Neuronal stem cell (in vitro differentiated cells): ENCODE measurements at places on chromosomes 2 and 18.
A peak's percentile ranks its signal among the peaks of the same experiment; 100 is the strongest.

GRCh38 chr2:217614498-217614897 is 388.3 kb downstream of the TNS1 start:
- DNase-seq, result no peak

GRCh38 chr18:41134426-41134825 is 820.6 kb upstream of the PIK3C3 start:
- DNase-seq, result no peak

GRCh38 chr18:49238433-49239042 is 221.9 kb downstream of the DYM start:
- peak; percentile 31 for DNase-seq

- DNase-seq, result no peak
Measured at GRCh38 chr2:231486851-231487596, 22.7 kb upstream of the NCL start.

GRCh38 chr2:174344716-174345461 is 10.1 kb downstream of the SP9 start:
- peak; percentile 54 for DNase-seq

DNA sequence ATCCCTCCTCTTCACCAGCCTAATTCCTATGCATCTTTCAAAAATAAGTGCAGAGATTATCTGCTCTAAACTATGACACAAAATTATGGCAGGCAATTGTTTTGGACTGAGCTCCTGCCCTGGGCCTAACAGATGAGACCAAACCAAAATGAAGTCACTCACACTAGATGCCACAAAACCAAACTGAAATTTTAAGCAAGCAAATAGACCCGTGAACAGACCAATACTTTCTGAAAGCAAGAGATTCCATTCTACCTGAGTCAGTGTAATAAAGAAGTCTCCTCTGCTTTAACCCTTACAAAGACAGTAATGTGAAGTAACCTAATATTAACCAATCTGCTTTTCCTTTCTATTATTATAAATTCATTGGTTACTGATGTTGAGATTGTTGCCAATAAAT is 84.3 kb downstream of the RIT2 start:
- no peak for DNase-seq

DNA sequence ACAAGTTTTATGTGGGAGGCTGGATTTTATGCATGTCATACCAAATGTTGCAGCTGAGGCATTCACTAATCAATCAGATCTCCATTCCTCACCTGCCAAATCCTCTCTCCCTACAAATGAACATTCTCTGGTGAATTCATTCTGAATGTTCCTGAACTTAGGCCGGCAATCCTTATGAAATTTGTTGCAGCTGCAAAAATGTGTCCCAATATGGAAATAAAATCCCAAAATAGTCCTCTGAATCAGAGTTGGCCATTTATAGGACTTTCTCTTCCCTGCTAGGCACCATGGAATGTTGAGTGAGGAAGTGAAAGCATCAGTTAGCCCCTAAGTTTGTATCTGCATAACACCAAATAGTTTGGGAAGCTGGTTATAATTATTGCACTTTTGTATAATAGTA is 25.6 kb downstream of the GCA start:
- DNase-seq, result no peak

DNA sequence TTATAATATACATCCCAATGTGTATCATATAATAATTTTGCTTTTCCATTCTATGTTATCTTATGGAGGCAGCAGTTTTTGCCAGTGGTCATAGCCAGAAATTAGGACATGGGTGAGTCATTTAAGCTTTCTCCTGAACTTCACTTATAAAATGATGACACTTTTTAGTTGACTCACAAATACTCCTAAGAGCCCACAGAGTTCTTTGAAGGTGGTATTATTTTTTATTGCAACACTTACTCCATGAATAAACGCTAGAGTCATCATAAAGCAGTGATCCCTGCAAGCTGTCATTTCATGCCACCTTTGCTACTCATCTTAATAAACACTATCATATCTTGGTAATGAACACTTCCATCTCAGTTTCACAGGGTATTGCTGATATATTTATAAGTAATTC is 69.9 kb upstream of the MAPRE2 start:
- DNase-seq, result no peak

- DNase-seq, result peak; percentile 35
Measured at GRCh38 chr18:26089293-26090129, 902 bp downstream of the SS18 start.

- DNase-seq, result no peak
Measured at GRCh38 chr18:28691496-28691840, 514.5 kb upstream of the CDH2 start.

- no peak for DNase-seq
Measured at GRCh38 chr2:237153181-237153580, 67.5 kb downstream of the COPS8 start.

DNA sequence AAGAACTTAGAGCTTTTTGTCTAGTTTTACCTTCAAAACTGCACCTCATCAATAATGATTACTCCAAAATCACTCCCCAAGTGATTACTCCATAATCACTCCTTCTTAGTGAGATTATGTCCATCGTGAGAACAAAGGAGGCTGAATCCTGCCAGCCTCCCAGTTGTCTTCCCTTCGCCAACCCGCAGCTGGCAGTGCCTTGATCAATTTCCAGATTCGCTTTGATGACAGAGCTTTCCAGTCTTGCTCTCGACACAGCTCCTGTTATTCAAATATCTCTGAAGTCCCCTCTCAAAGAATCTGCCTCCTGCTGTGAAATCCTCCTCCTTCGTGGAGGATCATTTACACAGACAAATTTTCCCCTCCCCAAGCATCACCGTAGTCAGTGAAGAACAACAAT is 237.7 kb downstream of the EIPR1 start:
- DNase-seq, result no peak

- DNase-seq, result no peak
Measured at GRCh38 chr18:68727506-68727905, 12.6 kb upstream of the TMX3 start.

DNA sequence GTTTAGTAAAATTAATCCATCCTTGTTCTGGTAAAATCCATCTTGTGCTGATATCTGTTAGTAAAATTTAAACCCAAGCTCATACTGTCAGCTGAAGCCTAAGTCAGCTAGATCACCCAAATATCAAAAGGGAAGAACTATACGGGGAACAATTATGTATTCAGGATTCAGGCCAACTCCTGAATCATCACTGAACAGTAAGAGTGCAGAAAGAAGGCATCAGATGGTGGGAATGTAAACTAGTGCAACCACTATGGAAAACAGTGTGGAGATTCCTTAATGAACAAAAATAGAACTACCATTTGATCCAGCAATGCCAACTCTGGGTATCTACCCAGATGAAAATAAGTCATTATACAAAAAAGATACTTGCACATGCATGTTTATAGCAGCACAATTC is 81.8 kb downstream of the RAPGEF4 start:
- DNase-seq, result no peak

DNA sequence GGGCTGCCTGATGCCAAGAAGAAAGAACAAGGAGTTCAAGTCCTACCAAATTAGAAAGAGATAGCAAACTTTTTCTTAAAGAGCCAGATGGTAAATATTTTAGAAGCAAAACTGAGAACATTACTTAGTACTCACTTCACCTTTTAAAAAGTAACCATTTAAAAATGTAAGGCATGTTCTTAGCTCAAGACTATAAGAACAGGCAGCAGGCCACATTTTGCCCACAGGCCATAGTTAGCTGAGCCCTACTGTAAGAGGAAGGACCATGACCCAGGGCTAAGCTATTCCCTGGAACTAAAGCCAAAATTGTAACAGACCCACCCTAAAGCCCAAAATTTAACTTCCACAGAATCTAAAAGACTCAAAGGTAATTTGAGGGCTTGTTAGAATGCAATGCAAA is 31.3 kb downstream of the USP40 start:
- DNase-seq, result no peak

- peak; percentile 53 for DNase-seq
Measured at GRCh38 chr2:232927793-232928550, 57.9 kb downstream of the SNORC start.

DNA sequence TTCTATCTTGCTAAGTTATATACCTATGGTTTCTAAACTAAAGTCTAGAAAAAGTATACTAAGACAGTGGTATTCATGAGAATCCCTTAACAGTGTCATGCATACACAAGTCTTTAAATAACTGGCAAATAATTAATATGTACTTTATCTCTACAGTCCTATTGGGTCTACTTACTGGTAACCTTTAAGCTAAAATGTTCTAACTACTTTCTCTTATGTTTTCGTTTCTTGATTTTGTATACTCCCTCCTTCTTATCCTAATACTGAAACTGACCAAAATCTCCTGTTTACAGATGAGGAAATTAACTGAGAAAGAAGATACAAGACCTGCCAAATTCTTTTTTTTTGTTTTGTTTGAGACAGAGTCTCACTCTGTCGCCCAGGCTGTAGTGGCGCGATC is 74.6 kb downstream of the CCDC88A start:
- DNase-seq, result no peak

DNA sequence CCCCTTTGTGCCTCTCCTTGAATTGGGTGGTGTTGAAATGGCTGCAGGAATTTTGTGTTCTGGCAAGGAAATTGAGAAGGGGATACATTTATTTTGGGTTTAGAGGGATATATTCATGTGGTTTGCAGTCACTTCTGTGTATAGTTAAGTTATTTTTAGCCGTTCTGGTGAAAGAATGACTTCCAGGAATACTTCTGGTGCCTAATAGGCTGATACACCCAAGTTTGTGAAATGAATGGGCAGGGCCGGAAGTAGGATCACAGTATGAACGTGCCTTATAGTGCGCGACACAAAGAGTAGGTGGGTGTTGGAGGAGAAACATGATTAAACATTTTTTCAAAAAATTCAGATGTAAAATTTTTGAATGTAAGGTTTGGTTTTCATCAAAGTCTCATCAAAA is 168.6 kb upstream of the ATP5MC3 start:
- DNase-seq, result no peak

GRCh38 chr2:53562407-53562806 is 205.2 kb upstream of the CHAC2 start:
- no peak for DNase-seq

DNA sequence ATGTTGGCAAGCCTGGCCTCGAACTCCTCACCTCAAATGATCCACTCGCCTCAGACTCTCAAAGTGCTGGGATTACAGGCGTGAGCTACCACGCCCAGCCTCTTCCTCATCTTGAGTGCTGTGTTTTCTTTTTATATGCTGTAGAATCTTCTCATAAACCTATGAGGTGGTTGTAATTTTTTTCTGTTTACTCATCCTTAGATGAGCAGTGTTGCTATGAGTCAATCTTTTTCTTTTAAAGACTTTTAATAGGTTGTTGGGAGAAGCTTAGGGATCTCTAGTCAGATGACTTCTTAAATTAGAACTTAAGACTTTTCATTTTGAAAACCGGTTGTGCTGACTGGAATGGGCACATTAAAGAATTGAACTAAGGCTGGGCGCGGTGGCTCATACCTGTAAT is 8.7 kb upstream of the AAK1 start:
- DNase-seq, result no peak

DNA sequence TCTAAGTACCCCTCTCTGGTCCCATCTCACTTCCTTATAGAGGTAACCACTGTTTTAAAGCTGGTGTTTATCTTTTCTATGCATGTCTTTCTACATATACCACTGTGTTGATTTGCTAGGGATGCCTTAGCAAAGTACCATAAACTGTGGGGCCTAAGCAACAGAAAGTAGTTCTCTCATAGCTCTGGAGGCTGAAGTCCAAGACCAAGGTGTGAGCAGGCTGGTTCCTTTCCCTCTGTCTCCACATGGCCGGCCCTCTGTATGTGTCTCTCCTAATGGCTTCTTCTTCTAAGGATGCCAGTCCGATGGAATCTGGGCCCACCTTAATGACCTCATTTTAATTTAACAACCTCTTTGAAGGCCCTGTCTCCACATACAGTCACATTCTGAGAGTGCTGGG is 40.8 kb upstream of the ROCK2 start:
- DNase-seq, result no peak

DNA sequence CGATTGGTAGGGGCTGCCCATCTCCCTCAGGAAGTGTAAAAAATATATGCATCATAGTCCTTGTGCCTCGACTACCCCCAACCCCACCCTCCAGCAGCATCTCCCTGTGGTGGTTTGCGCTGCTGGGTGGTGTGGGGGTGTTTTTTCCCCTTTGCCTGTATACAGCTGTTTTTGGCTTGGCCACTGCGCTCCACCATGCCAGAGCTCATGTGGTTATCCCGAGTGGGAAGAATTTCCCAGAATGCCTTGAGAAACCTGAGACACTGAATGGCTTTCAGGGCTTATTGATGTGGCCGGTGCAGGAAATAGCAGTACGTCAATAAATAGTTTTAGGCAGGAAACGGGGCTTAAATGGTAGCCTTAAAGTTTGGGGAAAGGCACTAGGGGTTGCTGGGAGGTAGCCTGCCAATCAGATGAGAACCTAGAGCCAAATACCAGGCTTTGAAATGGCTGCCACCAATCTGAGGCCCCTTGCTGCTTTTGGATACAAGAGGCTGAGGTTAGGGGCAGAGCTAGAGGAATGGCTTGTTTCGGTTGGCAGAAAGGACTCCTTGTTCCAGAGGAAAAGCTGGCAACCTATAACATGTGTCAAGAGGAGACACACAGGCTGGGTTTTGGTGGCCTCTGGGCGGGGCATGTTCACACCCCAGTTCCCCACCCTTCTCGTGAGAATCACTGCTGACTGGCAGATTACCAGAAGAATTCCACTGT is 144.1 kb downstream of the SMAD7 start:
- no peak for DNase-seq

DNA sequence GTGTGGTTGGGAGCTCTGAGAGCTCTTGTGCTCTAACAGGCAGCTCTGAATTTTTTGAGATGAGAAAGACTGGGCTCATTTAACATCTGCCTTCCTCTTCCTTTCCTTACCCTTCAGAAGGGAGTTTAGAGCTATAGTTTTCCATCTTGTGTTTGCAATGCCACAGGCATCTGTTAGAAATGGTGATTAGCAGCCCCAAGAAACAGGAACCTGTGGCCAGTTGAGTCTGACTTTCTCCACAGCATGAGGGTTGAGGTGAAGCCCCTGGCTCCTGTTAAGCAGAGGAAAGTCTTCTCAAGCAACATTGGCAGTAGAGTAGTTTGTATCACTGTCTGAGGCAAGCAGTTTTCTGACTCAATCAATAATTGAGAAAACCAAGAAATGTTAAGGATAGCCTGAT is 577.4 kb downstream of the ZEB2 start:
- DNase-seq, result no peak
